SK-N-DZ (cell line): ENCODE measurements at places on chromosomes 11 and 22.

GRCh38 chr11:86593833-86594232, 78.6 kb downstream of the ME3 start:
- no peak for DNase-seq

DNA sequence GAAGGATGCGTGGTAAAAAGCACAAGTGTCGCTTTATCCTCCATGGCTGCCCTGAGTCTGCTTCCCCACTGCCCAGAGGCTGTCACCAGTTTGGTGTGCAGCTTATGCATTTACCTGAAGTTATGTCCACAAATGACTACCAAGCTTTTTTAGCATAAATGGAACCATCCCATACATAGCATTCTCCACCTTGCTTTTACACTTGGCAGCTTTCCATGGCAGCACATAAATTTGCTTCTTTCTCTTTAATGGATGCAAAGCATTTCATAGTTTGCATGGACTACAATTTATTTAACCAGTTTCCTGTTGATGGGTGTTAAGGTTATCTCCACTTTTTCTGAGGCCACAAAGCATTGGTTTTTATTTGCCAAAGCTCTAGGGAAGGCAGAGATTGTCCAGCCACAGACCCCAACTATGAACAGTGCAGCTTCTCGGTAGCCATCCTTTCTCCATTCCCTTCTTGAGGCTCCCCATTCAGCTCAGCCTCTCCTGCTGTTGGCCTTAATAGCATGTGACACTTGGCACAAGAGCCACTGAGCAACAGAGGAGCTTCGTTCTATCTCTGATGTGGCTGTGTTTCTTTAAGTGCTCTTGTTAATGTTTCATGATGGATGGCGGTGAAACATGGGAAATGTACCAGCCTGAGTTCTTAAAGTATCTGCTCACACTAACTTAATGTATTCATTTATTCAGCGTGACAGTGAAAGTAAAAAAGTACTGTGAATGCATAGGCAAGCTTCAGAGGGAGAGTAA, 59.8 kb upstream of the NAV2 start:
- DNase-seq: no peak

GRCh38 chr11:110096496-110096895, 3.3 kb downstream of the ZC3H12C start:
- DNase-seq: no peak

DNA sequence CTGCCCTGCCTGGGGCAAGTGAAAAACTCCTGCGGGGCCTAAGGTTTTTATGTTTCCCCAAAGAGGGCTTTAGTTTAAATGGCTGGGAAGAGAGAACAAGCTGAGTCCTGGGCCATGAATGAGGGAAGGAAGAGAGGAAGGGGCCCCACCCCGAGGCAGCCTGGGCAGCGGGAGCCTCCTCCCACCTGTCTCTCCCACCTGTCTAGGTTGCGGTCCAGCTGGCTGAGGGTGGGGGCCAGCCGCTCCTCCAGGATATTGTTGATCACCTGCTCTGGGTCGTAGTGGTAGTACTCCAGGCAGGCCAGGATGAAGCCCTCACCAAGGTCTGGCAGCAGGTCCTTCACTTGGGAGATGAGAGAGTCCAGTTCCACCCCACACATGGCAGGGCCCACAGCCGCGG, 34.6 kb downstream of the UQCR10 start:
- DNase-seq: no peak

GRCh38 chr11:16406226-16406625, 49.9 kb upstream of the SOX6 start:
- no peak for DNase-seq

- DNase-seq: peak; percentile 71
Measured at GRCh38 chr11:57248780-57249383, 11.8 kb upstream of the APLNR start.

DNA sequence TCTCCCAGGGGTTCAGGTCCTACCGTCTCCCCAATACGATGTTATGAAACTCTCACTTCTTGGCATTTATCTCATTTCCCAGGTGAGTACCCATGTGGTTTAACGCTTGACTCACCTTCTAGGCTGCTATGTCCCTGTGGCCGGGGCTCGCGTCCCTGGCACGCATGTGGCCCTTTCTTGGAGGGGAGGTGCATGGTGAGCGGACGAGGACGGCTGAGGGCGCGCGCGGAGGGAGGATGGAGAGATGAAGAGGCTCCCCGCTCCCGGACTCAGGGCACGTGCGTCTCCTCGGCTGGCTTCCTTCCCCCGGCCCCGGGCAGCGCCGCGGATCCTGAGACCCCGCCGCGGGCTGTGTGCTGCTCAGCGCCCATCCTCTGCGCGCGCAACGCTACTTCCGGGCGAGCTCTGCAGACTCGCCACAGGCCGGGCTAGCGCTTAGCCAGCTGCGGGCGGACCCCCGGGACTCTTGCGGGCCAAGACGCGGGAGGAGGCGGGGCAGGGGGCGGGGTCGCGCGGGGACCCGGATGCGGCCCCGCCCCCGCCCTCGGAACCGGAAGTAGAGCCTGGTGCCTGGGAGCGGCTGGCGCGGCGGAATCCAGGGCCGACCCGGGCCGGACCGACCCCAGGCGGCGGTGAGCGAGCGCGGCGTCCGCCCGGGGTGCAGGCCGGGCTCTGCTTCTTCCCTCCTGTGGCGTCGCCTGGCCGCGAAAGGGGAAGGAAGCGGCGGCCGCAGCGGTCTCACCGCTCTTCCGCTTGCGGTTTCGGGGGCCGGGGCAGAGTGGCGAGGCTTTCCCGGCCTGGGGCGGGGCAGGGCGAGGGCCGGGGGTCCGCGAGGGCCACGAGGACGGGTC, at the start of gene CTTN:
CTTN (plus strand) TSS at position 547 of the 851 bp plus-strand sequence. CDS start 8,769 bp downstream, outside the sequence.
- peak; percentile 93 for DNase-seq

- DNase-seq: no peak
Measured at GRCh38 chr11:88179141-88179540, 3.9 kb upstream of the RAB38 start.

GRCh38 chr22:49087198-49087597, 740.5 kb downstream of the BRD1 start:
- peak; percentile 69 for DNase-seq

DNA sequence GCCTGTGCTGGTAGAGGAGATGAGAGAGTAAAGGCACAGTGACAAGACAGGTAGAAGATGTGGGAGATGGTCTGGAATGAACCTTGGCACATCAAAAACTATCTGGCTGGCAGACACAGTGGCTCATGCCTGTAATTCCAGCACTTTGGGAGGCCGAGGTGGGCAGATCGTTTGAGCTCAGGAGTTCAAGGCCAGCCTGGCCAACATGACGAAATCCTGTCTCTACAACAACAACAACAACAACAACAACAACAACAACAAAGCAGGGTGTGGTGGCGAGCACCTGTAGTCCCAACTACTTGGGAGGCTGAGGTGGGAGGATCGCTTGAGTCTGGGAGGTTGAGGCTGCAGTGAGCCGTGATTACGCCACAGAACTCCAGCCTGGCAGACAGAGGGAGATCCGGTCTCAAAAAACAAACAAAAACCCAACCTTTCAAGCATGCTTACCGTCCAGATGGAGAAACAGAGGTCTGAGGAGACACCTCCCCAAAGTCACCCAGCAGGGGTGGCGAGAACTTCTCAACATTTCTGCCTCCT, 11.8 kb downstream of the KCTD21 start:
- DNase-seq: no peak

DNA sequence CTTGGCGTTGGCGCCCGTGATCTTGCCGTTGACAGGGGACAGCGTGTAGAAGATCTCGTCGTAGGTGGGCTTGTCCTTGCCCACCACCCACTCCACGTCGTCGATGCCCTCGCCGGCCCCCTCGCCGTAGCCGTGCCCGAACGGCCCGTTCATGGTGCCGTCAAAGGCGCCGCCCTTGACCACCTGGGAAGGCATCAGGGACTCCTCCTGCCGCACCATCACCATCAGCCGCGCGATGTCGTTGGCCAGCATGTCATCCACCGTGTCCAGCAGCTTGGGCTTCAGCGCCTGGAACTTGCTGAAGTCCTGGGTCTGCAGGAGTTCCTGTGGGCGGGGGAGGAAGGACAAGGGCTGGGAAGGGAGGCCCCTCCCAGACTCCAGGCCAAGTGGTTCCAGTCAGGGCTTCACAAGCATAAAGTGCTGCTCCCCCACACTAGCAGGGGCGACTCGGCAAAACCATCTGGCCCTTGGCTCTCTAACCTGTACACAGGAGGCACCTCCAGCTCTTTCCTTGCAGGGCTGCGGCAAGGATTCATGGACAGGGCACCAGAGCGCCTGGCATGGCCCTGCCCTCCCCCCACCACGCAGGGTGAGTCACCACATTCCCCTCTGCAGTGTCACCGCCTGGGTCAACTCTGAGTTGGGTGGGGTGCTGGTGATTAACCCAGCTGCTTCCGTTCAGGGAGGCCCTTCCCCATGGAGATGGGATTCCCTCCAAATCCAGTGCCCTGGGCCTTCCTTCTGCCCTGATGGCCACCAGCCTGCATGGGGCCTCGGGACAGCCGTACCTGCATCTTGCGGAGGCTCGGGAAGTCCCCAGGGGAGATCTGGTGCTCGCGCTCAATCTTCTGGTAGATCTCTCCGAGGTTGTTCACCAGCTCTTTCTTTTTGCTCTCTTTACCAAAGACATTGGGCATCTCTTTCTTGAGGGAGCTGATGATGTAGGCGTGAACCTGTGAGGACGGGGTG, 10.4 kb upstream of the CDC42BPG start:
- DNase-seq: no peak
